Adrenal gland (tissue), 19 donors: ENCODE measurements at places on chromosomes 12 and 14.

GRCh38 chr14:86168371-86168770 is 638.4 kb downstream of the FLRT2 start:
- DNase-seq: no peak

- DNase-seq: no peak
Observed at GRCh38 chr14:76939015-76939742, 89.3 kb downstream of the IRF2BPL start.

DNA sequence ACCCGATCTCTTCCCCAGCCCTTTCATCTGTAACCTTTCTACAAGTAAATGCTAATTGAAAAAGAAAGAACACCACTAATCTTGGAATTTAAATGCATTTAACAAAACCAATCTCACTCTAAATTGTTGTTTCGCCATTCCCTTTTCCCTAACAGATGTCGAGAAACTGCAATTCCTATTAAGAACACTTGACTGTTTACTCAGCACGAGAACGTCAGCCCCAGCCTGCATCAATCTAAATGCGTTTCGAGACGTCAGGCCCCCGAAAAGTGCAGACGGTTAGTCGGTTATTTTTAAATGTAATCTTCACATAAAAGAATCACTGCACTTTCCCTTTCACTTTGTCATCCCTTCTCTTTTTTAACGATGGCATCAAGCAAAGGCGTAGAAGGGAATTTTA is 837.6 kb downstream of the VRK1 start:
- peak; percentile 2 for DNase-seq

- DNase-seq: peak; percentile 20
Observed at GRCh38 chr12:1093166-1093751, 102.2 kb downstream of the ERC1 start.

GRCh38 chr12:24378548-24379407 is 429.3 kb upstream of the SOX5 start:
- DNase-seq: no peak

- DNase-seq: no peak
Observed at GRCh38 chr14:101019541-101019940, 116.0 kb upstream of the RTL1 start.

DNA sequence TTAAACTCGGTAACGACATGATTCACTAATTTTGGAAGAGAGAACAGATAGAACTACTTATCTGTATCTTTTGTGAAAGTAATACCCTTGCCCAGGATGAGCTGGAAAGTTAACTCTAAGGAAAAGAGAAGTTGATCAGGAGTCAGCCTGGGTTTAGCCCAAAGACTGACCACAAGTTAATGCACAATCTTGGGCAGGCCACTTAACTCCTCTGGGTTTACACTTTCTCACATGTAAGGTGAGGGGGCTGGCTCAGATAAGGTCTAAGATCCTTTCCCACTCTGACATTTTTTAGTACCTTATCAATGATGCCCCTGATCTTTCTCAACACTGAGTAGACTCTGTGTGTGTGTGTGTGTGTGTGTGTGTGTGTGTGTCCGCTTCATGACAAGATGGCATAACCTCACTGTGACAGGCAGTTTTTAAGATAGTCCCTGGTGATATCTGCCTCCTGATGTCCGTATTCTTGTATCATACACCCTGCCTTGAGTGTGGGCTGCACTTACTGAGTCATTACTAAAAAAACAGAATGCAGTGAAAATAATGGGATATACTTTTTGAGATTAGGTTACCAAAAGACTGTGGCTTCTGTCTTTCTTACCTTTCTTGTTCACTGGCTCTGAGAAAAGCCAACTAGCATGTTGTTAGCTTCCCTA is 56.2 kb upstream of the CCDC198 start:
- DNase-seq: no peak

- no peak for DNase-seq
Observed at GRCh38 chr14:61266436-61266835, 14.7 kb downstream of the TMEM30B start.

GRCh38 chr12:51792417-51792816 is 56.1 kb downstream of the FIGNL2 start:
- no peak for DNase-seq

DNA sequence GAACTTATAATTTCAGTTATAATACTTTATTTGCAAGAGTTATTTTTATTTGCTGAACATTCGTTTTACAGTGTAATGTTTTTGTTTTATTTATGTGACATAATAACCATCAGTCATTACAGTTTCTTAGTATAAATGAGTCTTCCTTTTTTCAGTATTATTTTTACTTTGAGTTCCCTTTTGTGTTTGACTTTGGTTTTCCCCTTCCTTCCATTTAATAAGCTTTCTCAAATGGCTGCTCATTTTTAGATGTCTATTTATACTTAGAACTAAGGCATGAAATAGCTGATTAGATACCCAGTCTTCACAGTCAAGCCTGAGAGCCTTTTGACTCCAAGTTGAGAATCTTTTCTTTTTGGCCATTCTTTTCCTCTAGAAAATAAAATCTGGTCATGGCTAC is 404.5 kb downstream of the LRFN5 start:
- DNase-seq: no peak

- no peak for DNase-seq
Observed at GRCh38 chr14:75697386-75697785, 36.3 kb downstream of the TTLL5 start.

DNA sequence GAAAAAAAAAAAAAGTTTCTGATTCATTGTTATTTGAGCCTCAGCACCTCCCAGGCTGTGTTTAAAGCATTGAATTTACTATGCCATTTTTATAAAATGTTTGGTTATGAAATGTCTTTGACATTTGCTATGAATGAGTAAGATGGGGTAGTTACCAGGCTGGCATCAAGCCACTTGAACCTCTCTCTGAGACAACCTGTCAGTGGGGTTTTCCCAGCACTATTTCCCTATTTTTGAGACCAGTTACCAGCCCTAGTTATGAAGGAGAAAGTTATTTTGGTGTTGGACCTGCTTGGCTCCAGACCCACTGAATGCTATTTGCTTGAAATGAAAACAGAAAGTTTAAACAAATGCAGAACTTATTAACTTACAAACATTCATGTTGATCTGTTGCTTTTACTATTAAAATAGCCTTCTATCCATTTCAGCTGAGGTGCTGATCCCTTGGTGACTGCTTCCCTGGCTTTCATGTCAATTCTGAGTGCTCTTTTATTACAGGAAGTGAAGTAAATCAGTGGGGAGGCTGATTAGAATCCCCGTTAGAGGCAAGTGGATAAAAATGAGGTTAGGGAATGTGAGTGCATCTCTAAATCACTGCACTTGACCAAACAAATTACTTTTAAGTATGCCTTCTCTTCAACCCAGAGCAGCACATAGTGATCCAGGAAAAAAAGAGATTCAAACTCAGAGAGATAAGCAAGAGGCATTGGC is 37.8 kb downstream of the LLPH start:
- no peak for DNase-seq

GRCh38 chr12:89393551-89394121 is 41.3 kb upstream of the DUSP6 start:
- DNase-seq: no peak

DNA sequence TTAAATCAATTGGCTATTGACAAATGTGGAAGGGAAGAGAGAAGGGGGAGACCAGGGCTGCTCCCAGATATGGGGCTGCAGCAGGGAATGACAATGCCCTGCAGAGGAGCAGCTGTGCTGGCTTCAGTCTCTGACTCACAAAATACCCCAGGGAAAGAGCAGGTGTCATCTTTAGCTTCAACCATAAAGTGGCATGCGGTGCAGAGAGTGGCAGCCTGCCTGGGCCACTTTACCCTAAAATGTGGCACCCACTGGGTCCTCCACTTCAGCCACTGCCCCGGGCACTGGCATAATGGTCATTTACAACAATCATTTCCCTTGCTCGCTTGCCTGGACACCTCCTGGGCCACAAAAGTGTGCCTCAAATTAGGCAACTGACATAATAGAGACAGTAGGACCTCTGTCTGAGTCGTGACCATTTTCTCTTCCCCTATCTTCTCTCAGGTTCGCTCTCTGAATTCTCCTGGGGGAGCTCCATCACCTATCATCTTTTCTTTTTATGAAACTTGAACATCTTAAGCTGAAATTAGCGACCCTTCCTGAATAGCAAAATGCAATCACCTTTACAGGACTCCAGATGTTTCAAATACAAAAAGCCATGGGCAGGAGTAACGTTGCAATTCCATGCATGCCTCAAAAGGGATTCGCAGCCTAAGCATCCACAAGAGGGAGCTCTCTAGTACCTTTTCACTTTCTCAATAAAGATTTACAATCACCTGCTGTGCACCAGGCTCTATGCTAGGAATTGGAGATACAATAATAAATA is 179.9 kb upstream of the ATF7IP start:
- peak; percentile 62 for DNase-seq

- no peak for DNase-seq
Observed at GRCh38 chr12:57708296-57708695, 14.4 kb downstream of the OS9 start.

GRCh38 chr12:41919048-41919447 is 225.6 kb downstream of the GXYLT1 start:
- no peak for DNase-seq

- no peak for DNase-seq
Observed at GRCh38 chr14:51139121-51139681, 44.3 kb upstream of the TRIM9 start.

DNA sequence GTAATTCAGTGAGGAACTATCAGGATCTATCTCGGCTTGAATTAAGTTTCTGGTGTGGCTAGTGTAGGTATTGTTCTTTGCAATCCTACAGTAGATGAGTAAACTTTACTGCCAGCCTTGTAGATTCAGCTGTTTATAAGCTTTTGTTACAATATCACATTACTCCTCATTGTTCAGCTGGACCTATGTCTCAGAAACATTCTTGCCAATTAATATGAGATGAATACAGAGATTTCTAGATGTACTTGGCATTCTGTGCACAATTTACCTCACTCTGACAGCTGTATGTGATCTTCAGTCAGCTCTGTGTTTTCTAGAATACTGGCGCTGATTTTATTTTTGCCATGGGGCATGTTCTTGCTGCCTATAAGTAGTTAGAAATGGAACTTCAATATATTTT is 55.7 kb downstream of the METTL25 start:
- DNase-seq: no peak

- no peak for DNase-seq
Observed at GRCh38 chr12:18204053-18204452, 57.3 kb upstream of the PIK3C2G start.

DNA sequence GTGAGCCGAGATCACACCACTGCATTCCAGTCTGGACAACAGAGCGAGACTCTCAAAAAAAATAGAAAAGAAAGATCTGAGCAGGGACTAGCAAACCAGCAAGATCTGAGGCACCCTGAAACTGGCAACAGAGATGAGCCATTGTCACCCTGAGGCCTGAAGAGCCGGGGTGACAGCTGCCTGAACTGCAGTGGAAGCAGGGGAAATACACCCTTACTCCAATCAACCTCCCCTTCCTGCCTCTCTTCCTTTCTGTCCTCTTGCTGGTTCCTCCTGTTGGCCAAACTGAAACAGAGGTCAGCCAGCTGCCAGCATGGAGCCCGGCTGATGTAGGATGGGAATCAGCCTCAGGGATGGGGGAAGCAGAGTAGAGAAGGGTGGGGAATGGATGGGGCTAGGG is 192.0 kb downstream of the CHST11 start:
- no peak for DNase-seq

GRCh38 chr12:57611108-57611826 is at the start of gene ARHGEF25:
TSS of gene ARHGEF25 (plus strand) at chr12:57611435. CDS start at chr12:57611895, 460 bp downstream.
- peak; percentile 57 for DNase-seq

GRCh38 chr12:50110127-50110761 is 1.8 kb upstream of the COX14 start:
- peak; percentile 66 for DNase-seq

DNA sequence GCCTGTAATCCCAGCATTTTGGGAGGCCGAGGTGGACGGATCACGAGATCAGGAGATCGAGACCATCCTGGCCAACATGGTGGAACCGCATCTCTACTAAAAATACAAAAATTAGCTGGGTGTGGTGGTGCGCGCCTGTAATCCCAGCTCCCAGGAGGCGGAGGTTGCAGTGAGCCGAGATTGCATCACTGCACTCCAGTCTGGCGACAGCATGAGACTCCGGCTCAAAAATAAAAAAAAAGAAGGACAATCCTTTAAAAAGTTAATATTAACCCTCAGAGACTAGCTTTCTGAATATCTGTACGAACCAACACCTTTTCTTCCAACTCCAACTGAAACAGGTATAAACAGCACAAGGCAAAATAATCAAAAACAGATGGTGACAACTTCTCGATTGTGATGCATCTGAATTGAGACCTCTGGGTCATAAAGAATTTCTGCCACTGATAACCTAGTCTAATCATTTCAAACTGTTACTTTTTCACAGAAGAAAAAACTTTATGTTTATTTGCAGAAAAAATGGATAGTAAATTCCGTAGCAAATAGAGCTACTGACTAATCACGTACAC is 27.8 kb downstream of the CLIP1 start:
- no peak for DNase-seq

DNA sequence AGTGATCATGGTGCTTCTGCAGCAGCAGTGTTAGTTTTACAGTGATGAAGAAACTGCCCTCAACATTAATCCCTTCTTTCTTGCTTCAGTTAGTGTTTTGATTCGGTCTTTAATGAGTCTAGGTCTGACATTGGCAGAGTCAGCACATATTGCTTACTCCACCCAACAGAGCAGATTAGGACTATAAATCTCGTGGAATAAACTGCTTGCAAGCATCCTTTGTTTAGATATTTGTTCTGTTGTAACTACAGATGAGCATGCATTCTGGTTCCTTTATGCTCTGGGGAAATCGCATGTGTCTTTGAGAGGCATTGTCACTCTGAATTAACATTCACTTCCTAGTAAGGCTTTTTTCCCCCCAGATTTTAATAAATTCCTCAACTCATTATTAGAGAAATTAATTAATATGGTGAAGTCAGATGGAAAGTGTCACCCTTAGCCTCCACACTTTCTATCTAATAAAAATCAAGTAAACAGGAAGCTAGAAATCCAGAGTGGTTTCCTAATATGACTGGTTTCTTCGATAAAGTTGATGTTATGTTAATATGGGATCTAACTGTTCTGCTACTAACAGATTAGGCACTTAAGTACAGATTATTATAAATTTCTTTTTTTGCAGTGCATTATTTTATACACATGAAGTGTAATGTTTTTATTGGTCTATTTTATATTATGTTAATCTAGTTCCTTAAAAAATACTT is 86.2 kb upstream of the SSTR1 start:
- no peak for DNase-seq

GRCh38 chr14:102868956-102869547 is 53.4 kb upstream of the AMN start:
- peak; percentile 19 for DNase-seq

GRCh38 chr12:49622501-49623141 is 740 bp upstream of the PRPF40B start:
- DNase-seq: peak; percentile 53

DNA sequence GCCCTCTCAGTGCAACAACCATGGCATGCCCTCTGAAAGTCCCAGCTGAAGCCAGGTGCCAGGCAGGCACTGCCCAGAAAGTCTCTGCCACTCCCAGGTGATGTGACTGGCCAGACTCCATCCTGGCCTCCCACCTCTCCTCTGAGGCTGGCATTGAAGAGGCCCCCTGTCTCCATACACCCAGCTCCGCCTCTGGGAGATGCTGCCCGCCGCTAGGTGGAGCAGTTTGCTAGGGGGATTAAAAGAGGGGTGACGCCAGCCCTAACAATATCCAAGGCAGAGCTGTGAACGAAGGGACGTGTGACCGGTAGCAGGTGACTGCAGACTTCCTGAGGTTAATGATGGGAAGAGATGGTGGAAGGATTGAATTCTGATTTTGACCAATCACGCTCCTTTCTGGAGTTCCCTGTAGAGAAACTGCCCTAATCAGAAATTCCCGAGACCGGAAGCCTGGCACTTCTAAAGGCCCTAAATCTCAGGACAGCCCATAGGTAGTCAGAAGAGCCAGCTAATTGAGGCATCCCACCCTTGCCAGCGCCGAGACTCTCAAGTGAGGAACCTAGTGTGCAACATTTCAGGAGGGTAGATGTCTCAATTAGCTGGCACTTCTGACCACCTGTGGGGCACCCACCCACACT is 8.3 kb upstream of the PLEK2 start:
- DNase-seq: no peak
